ENCODE measurements at places on chromosomes 7 and 10.

- no peak overlapping the region for H3K27ac ChIP-seq
- H3K4me1 ChIP-seq: peaks cover 14% of the 10 kb centered on the region
- no peaks in the 10 kb centered on the region for H3K36me3 ChIP-seq
- peaks cover 1% of the 10 kb centered on the region for H3K27me3 ChIP-seq
- H3K4me3 ChIP-seq: no peak overlapping the region
- no peak for DNase-seq
These were observed 56.6 kb upstream of the LAMB1 start for GRCh38 chr7:108059526-108059925.

DNA sequence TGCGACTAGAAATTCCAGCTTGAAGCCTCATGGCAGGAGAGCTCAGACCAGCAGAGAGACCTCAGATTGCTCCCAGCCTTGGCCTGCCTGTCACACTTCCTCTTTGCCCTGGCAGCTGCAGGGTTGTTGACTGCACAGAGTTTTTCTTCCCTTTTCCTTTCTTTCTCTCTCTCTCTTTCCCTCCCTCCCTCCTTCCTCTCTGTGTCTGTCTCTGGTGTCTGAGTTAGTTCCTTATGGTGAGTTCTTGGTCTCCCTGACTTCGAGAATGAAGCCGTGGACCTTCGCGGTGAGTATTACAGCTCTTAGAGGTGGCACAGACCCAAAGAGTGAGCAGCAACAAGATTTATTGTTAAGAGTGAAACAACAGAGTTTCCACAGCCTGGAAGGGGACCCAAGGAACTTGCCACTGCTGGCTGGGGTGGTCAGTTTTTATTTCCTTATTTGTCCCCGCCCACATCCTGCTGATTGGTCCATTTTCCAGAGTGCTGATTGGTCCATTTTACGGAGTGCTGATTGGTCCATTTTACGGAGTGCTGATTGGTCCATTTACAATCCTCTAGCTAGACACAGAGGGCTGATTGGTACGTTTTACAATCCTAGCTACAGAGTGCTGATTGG, 266.3 kb downstream of the RPS24 start:
- peaks cover 13% of the 10 kb centered on the region for H3K27me3 ChIP-seq
- no peak overlapping the region for H3K4me3 ChIP-seq
- peaks cover 25% of the 10 kb centered on the region for H3K4me1 ChIP-seq
- no peak for DNase-seq
- peaks cover 4% of the 10 kb centered on the region for H3K36me3 ChIP-seq

- H3K4me3 ChIP-seq: no peak overlapping the region
- no peaks in the 10 kb centered on the region for H3K36me3 ChIP-seq
- peaks cover 3% of the 10 kb centered on the region for H3K27me3 ChIP-seq
- H3K4me1 ChIP-seq: no peaks in the 10 kb centered on the region
- no peak overlapping the region for H3K27ac ChIP-seq
- DNase-seq: no peak
These were observed 122.0 kb downstream of the PRLHR start for GRCh38 chr10:118473305-118473960.

DNA sequence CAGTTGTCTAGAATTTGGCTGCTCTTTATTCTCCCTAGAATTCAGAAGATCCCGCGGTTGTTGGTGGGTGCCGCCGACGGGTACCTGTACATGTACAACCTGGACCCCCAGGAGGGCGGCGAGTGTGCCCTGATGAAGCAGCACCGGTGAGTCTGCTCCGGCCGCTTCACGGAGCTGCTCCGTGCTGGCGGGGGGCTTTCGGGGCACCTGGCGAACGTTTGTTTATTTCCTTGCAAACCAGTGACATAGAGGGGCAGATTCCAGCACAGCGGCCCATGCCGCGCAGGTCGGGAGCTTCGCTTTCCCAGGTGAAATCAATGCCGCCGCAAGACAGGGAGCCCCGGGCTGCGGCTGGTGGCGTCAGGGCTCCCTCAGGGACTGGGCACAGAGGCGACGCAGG, 38.0 kb downstream of the WIPI2 start:
- no peak overlapping the region for H3K27ac ChIP-seq
- H3K27me3 ChIP-seq: peaks cover 6% of the 10 kb centered on the region
- peaks cover 4% of the 10 kb centered on the region for H3K36me3 ChIP-seq
- H3K4me1 ChIP-seq: no peaks in the 10 kb centered on the region
- H3K4me3 ChIP-seq: no peak overlapping the region

DNA sequence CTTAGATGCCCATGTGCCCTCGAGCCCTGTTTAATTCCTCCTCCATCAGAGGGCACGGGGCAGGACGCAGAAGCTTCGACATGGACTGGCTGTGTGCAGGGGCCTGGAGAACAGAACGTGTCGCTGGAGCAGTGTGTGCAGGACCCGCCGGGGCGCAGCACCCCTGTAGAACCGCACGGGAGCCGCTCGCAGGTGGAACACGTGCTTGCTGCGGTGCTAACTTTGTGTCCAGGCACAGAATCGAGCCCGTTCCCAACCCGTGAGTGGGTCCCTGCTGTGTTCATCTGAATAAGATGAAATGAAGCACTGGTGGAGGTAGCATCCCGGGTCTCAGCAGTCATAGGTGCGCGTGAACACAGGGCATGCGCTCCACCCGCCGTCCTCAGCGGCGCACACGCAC, 116.9 kb downstream of the WDR37 start:
- DNase-seq: no peak
- H3K4me3 ChIP-seq: no peak overlapping the region
- H3K27ac ChIP-seq: no peak overlapping the region
- peaks cover 2% of the 10 kb centered on the region for H3K27me3 ChIP-seq
- H3K4me1 ChIP-seq: peaks cover 3% of the 10 kb centered on the region

DNA sequence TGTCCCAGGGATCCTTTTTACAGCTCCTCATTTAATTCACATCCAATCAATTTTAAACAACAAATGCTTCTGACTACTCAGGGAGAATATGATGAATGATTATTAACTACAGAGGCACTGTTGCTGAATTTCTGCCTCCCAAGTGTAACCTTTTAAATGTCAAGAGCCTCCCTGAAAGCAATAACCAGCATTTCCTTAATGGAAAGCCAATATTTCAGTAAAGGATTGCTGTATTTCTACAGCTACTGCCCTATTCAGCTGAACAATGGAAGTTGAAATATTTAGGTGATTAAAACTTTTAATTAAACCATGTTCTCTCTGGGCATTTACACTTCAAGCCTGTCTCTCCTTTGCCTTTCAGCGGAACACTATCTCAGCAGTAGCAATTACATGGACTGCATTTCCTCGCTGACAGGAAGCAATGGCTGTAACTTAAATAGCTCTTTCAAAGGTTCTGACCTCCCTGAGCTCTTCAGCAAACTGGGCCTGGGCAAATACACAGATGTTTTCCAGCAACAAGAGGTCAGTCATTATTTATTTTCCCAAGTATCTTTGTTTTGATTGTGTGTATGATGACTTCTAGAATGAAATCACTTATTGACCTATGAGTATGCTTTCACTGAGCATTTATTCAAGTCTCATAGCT, 304.7 kb downstream of the BICC1 start:
- H3K27ac ChIP-seq: no peak overlapping the region
- no peak for DNase-seq
- peaks cover 13% of the 10 kb centered on the region for H3K4me1 ChIP-seq
- H3K4me3 ChIP-seq: no peak overlapping the region
- no peaks in the 10 kb centered on the region for H3K36me3 ChIP-seq
- H3K27me3 ChIP-seq: no peaks in the 10 kb centered on the region

DNA sequence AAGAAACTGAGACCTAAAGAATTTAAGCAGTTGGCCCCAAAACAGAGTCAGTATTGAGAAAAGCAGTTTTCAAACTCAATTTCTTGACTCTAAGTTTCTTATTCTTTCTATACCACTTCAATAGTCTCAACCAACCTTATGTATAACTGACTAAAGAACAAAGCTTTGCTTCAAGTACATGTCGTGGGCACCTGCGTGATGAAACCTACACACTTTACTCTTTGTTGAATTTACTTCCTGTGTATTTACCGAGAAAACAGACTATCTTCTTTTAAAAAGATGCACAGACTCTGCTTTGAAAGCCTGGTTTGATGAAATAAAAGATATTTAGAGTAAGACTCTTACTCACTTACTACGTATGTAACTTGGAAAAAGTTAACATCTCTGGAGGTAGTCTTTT, 297.2 kb upstream of the CDC14C start:
- no peak overlapping the region for H3K27ac ChIP-seq
- no peaks in the 10 kb centered on the region for H3K4me1 ChIP-seq
- H3K36me3 ChIP-seq: no peaks in the 10 kb centered on the region
- no peak for DNase-seq

- no peaks in the 10 kb centered on the region for H3K36me3 ChIP-seq
- DNase-seq: no peak
- H3K27me3 ChIP-seq: no peaks in the 10 kb centered on the region
- no peak overlapping the region for H3K4me3 ChIP-seq
- H3K27ac ChIP-seq: no peak overlapping the region
These were observed 151.5 kb downstream of the ANK3 start for GRCh38 chr10:60237977-60238758.

- H3K27me3 ChIP-seq: peaks cover 5% of the 10 kb centered on the region
- H3K36me3 ChIP-seq: no peaks in the 10 kb centered on the region
- H3K4me1 ChIP-seq: no peaks in the 10 kb centered on the region
- H3K27ac ChIP-seq: no peak overlapping the region
- H3K4me3 ChIP-seq: no peak overlapping the region
These were observed 161.7 kb downstream of the HIBADH start for GRCh38 chr7:27501001-27501400.

DNA sequence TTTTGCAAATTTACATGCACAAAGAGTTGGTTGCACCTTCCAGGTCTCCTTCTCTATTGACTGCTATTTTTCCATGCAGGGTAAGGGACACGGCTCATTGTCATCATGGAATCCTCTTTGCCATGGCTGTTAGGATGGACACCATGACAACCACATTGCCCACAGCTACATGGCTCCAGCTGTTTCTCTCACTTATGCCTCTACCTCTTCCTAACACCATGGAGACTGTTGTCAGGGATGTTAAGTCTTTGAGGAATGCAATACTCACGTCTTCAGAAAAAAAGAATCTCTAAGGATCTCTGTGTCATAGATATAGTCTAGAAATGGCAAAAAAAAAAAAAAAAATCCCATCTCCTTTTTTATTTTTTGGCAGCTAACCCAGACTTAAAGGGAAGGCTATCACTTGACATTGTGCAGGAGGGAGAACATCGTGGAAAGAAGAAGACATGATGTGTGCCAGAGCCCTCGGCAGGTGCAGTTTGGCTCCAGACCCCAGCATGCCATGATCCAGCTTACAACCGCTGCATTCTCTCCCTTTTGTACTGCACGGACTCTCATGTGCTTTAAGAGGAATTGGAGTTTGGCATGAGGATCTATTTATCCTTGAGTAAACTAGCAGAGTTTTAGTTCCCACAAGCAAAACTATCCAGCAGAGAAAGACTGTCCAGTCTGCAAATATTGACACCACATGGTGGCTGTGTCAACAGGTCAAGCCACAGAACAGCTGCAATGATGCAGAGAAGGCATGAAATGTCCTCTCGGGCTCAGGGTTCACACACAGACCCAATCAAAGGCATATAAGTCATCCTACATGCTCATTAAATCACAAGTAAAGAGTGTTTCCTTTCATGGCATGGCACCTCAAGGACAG, 70.8 kb downstream of the FRMD4A start:
- H3K36me3 ChIP-seq: no peaks in the 10 kb centered on the region
- H3K4me1 ChIP-seq: peaks cover 2% of the 10 kb centered on the region
- no peak overlapping the region for H3K27ac ChIP-seq
- DNase-seq: no peak

DNA sequence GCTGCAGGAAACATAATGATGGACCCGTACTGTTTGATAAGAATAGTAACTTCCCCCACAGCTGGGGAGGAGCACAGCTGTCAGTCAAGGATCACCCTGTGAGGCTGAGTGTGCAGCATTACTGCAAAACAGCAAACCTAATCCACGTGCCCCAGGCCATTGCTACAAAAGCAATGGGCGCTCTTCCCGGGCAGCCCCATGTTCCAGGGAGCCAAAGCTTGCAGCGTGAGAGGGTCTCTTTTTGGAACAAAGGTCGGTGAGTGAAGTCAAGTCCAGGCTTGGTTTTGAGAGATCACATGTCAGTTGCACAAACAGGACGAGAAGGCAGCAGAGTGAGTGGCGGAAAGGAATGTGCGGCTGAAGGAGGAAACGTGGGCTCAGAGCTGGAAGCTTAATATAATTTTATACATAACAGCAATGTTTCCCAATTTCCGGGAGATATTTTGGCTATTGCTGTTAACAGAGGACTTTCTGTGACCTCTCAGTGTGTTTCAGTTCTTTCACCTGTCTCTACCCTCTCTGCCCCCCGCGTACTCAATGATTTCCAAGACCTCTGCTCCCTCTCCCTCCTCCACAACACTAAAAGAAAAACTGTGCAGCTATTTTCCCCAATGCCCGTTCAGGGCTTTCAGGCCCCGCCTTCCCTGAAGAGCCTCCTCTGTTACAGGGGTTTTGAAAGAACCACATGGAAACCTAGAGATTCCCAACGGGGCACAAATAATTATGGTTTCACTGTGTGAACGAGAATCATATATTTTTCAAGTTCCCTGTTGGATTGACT, 128.9 kb downstream of the MTPAP start:
- no peak overlapping the region for H3K4me3 ChIP-seq
- peaks cover 5% of the 10 kb centered on the region for H3K4me1 ChIP-seq
- H3K36me3 ChIP-seq: no peaks in the 10 kb centered on the region

DNA sequence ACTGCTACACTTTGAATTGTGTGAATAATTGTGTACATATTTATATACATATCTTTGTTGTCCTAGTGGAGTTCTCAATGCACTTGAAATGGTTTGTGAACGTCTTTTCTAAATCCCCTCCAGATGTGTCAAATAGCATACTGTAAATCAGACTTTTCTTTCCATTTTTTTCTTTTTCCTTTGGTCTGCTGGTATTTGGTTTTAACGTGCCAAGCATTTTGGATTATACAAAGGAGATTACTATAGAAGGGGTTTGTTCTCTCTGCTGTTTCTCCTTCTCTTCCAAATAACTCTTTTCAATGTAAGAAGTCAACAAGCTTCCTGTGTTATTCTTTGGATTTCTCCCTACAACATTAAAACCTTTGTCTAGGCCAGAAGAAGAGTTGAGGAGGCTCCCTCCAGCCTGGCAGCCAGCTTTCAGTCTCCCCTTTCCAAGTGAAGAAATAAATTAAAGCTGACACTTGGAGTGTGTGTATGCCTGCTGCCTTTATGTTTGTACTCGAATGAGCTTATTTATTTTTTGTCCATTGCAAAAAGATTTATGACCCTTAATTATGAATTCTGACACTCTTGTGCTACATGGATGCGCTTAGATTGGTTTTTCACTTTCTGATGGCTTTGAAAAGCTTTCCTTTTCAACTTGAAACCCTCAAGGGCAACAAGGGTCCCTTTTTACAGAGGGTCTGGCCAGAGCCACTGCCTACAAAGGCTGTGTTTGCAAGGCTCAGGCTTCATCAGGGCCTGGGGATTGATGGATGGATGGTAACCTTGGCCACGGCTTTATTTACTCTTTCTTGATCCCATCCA, 107.8 kb downstream of the RAB18 start:
- no peak overlapping the region for H3K4me3 ChIP-seq
- H3K27me3 ChIP-seq: peaks cover 4% of the 10 kb centered on the region
- no peaks in the 10 kb centered on the region for H3K4me1 ChIP-seq
- H3K36me3 ChIP-seq: peaks cover 7% of the 10 kb centered on the region
- no peak for DNase-seq

DNA sequence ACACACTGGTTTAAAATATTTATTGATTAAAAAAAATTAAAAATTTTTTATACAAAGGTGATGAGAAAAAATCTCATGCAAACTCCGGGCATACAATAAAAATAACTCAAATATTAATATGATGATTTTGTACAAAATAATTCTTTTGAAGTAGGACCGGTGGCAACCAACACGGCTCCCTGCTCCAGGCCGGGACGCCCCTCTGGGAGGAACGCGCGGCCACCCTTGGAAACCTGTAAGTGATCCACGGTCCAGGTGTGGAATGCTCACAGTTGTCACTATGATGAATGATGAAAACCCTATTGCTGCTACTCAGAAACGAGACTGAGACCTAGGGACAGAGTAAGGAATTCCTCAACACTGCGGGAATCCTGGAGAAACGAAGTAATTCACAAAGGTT, 219.1 kb downstream of the TCERG1L start:
- no peaks in the 10 kb centered on the region for H3K36me3 ChIP-seq
- H3K4me3 ChIP-seq: no peak overlapping the region
- H3K27ac ChIP-seq: no peak overlapping the region
- H3K4me1 ChIP-seq: peaks cover 11% of the 10 kb centered on the region
- DNase-seq: no peak
